ENCODE measurements at places on chromosomes 13 and 19.

DNA sequence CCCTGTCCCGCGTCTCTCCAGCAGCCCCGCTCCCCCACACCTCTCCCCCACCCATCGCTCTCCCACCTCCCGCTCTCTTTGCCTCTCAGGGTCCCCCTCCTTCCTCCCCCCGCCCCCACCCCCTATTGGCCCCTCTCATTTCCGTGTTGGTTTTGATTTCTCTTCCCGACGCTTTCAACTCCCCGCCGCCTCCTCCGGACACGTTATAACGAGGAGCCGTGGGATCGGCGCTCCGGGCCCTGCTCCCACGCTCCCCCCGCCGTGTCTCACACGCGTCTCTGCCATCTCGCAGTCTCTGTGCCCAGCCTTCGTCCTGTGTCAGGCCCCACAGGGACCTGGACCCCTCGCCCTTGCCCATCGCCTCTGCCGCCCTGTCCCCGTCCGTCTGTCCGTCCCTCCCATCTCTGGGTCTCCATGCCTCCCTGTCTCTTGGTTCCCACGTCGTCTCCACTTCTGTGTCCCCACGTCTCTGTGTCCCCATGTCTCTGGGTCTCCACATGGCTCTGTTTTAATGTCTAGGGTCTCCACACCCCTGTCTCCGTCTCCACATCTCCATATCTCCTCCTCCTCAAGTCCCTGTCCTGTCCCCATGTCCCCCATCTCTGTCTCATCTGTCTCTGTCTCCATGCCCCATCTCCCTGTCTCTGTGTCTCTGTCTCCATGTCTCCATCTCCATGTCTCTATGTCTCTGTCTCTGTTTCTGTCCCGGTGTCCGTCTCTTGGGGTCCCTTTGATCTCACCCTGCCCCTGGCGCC is 13.1 kb downstream of the ERFL start:
- DNase-seq, result no peak

DNA sequence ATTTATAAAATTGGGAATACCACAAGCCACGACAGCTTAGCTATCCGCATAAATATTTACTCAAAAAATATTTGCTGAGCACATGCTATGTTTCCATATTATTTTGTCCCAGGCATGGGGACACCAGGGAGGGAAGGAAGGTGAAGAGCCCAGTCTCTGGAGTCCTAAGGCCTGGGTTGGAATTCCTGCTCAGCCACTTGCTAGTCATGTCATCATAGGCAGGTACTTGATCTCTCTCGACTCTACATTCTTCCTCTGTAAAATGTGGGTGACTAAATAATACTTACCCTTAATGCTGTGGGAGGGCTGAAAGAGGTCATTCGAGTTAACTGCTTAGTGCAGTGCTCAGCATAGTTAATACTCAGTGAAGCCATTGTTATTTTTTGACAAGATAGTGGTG is 4.3 kb upstream of the RNASEH2B start:
- DNase-seq, result no peak

DNA sequence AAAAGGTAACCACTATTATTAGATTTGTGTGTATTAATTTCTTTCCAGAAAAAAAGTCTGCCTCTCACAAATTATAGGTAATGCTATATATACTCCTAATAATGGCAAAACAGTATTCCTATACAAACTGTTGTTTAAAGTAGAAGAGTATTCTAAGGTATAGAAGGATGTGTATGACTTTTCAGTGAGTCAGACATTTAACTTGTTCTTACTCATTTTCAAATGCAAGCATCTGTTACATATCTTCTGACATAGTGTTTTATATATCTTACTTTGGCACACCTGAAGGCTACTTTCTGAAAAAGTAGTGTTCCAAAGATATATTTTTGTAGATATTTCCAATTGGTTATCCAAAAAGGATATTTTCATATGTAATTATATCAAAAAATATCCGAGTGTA is 3.5 kb upstream of the SLITRK5 start:
- no peak for DNase-seq

DNA sequence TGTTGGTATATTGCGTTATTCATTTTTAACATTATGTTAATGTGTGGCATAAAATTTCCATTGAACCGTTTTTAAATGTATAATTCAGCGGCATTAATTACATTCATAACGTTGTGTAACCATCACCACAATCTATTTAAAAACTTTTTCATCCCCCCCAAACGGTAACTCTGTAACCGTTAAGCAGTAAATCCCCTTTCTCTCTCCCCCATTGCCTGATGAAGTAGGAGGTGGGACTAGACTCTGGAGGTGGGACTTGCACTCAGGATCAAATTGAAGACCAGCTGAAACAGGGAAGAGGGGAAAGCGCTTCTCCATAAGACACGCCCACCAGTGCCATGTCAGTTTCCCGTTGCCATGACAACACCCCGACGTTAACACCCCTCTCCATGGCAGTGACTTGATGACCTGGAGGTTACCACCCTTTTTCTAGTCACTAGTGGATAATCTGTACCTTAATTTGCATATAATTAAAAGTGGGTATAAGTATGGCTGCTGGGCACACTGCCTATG is 16.8 kb downstream of the CLEC11A start:
- DNase-seq, result no peak

GRCh38 chr19:30557212-30557611 is 185.0 kb downstream of the ZNF536 start:
- no peak for DNase-seq

- no peak for DNase-seq
These were observed 837.2 kb upstream of the MIR17HG start for GRCh38 chr13:90510319-90510718.

GRCh38 chr19:16825312-16826052 is 3.7 kb upstream of the SIN3B start:
- peak; percentile 31 for DNase-seq

DNA sequence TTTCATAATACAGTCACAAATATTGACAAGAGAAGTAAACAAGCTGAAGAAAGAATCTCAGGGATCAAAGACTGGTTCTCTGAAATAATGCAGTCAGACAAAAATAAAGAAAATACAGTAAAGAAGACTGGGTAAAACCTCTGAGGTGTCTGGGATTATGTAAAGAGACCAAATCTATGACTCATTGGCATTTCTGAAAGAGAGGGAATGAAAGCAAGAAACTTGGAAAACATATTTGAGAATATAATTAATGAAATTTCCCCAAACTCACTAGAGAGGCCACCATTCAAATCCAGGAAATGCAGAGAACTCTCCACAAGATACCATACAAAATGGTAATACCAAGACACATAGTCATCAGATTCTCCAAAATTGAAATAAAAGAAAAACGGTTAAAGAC is 53.0 kb upstream of the GPC6 start:
- no peak for DNase-seq

GRCh38 chr13:41144576-41144975 is 12.0 kb upstream of the KBTBD6 start:
- DNase-seq, result no peak

DNA sequence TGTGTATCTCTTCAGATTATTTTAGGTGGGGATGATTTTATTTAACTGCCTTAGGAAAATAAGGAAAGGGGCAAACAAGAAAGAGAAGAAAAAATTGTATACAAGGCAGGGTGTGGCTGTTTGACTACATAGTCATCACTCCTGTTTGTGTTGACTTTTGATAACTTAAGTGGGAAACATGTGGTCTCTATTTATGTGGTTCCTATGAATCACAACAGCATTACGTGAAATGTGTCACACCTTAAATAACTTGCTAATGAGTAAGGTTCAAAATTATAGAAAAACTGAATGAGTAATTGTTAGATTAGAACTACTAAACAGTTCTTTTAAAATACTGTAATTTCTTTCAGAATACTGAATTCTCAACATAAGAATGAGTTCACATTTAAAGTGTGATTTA is 69.3 kb downstream of the LMO7 start:
- no peak for DNase-seq

- no peak for DNase-seq
These were observed 78.8 kb downstream of the MZT1 start for GRCh38 chr13:72648513-72649065.

Data from nephron progenitor cell (in vitro differentiated cells).